Stimulated activated CD8-positive, alpha-beta memory T cell treated with anti-CD3 and anti-CD28 coated beads, Interleukin-15, amount 100 ng/mL, for 24 hours (primary cell): ENCODE measurements at places on chromosomes 1 and 21.

DNA sequence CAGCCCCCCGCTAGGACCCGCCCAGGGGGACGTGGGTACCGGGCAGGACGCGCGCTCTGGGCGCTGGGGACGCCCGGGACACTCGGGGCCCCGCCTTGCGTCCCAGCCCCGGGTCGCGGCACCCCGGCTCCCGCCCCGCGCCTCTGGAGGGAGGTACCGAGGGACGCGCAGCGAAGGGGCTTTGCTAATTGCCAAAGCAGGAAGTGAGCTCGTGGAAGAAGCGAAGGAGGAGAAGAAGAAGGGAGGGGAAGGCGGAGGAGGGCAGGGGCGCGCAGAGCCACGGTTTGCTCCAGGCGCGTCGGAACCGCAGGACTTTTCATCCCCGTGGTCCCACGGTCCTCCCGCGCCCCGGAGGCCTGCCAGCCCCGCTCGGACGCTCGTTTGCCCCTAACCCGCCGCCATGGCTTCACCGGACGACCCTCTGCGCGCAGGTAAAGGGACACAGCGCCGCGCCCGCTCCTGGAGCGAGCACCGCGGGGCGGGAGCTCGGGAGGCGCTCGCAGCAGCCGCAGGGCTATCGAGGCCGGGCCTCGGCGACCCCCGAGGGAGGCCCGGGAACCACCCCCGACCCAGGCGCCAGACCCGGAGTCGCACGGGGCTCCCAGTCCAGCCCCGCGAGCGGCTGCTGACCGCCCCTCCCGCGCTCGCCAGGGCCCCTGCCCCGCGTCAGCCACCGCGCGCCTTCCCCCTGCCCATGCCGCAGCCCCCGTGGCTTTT lies 1.3 kb downstream of the EDARADD start:
- DNase-seq: no peak

- DNase-seq: no peak
These were observed 65.2 kb downstream of the OLFML2B start for GRCh38 chr1:161958425-161958824.

DNA sequence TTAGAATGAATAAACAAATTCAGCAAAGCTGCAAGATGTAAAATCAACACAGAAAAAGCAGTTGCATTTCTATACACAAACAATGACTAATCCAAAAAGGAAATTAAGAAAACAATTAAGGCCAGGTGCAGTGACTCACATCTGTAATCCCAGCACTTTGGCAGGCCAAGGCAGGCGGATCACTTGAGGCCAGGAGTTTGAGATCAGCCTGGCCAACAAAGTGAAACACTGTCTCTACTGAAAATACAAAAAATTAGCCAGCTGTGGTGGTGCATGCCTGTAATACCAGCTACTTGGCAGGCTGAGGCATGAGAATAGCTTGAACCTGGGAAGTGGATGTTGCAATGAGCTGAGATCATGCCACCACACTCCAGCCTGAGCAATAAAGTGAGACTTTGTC lies 22.3 kb downstream of the THEM4 start:
- no peak for DNase-seq

- no peak for DNase-seq
These were observed 26.1 kb upstream of the RGL1 start for GRCh38 chr1:183778568-183779433.

DNA sequence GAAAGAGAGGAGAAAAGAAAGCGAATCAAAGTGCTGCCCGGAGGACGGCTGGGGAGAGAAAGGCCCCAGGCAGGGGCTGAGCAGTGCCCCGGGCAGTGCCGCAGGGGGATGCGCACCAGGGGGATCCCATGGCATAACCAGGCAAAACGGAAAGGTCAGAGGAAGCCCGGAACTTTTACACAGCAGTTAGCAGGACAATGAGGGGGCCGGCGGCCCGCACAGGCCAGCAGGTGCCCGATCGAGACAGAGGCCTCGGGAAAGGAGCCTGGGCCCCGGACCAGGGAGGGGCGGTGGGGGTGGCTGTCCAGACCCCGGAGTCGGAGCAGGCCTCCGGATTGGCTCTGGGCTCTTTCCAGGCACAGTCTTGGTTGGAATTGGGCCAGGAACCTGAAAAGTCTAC lies 86.8 kb downstream of the CASZ1 start:
- DNase-seq: no peak

GRCh38 chr1:3005771-3006170 lies 15.5 kb upstream of the ACTRT2 start:
- no peak for DNase-seq

GRCh38 chr1:150813028-150813707 lies 5.1 kb upstream of the CTSK start:
- DNase-seq: no peak

GRCh38 chr1:240193679-240194078 lies 102.0 kb downstream of the FMN2 start:
- DNase-seq: no peak

GRCh38 chr21:38355992-38356781 lies 99.4 kb downstream of the KCNJ15 start:
- peak; percentile 64 for DNase-seq

DNA sequence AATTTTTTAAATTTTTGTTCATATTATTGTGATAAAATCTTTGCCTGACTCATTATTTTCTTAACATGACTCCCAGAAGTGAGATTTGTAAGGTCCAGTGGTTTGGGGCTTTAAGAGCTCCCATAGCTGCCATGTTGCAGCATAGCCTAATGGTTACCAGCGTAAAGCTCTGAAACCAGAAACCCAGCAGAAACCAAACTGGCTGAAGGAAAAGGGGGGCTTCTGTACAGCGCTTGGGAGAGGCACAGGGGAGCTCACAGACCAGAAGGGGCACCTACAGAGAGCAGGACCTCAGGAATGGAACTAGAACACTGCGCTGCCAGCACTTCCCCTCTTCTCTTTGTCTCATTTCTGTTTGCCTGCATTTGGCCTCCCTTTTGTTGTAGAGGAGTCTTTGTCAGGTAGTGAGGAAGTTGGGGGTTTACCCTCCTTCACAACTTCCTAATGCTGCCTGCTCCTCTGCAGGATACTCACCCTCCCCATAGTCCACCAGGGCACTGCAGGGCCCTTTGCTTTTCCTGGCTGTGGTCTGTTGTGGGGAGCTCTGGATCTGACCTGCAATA lies 2.6 kb upstream of the PYCR2 start:
- no peak for DNase-seq

GRCh38 chr1:33168556-33169289 lies 13.1 kb downstream of the TRIM62 start:
- DNase-seq: no peak

- no peak for DNase-seq
These were observed 51.9 kb upstream of the LPGAT1 start for GRCh38 chr1:211882381-211883004.

- no peak for DNase-seq
These were observed 351.3 kb upstream of the SGIP1 start for GRCh38 chr1:66182551-66183178.

GRCh38 chr1:201640624-201641023 lies 101.7 kb downstream of the NAV1 start:
- no peak for DNase-seq

DNA sequence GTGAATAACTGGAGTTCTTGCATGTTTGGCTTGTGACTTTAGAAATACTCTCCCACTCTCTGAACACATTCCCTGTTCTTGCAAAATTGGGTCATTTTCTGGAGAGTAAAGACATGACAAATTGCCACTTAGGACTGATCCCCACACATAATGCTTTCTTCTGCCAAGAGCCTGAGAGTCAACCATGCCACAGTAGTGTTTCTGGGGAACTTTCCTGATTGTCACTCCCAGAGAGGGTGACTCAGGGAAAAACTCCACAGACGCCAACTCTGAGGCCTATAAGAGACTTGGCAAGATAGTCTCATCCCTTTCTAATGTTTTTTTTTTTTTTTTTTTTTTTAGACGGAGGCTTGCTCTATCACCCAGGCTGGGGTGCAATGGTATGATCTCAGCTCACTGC lies 157.8 kb downstream of the ATG4C start:
- no peak for DNase-seq

- no peak for DNase-seq
These were observed 4.3 kb upstream of the MIIP start for GRCh38 chr1:12015001-12015491.
